ENCODE measurements at places on chromosomes 16 and 17. TPM values are rescaled to one million over a fixed set of nuclear protein-coding genes. Genes with fewer than 3 reads are reported as not detected.
A peak's percentile ranks its signal among the peaks of the same experiment; 100 is the strongest.

DNA sequence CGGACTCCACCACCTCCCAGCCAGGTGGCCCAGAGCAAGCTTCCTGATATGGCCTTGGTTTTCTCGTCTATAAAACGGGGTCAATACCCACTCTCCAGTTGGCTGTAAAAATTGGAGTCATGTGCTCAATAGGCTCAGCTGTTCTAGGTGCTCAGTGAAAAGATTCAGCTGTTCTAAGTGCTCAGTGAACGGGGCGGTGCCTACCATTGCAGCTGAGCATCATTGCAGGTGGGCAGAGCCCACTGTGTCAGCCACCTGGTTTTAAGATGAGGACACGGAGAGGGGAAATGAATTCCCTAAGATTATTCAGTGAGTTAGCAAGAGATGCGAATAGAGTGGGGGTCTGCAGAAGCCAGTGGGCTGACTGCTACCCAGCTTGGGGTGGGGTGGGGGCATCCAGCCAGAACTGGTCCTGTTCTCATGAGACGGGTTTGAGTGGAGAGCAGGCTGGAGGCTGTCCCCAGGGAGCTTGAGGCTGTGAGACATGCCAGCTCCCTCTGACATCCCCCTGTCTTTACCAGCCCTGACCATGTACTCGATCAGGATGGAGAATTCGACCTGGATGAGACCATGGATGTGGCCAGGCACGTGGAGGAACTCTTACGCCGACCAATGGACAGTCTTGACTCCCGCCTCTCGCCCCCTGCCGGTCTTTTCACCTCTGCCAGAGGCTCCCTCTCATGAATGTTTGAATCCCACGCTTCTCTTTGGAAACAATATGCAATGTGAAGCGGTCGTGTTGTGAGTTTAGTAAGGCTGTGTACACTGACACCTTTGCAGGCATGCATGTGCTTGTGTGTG is 21.9 kb downstream of the STAT5A start:
- DNase-seq, result no peak

DNA sequence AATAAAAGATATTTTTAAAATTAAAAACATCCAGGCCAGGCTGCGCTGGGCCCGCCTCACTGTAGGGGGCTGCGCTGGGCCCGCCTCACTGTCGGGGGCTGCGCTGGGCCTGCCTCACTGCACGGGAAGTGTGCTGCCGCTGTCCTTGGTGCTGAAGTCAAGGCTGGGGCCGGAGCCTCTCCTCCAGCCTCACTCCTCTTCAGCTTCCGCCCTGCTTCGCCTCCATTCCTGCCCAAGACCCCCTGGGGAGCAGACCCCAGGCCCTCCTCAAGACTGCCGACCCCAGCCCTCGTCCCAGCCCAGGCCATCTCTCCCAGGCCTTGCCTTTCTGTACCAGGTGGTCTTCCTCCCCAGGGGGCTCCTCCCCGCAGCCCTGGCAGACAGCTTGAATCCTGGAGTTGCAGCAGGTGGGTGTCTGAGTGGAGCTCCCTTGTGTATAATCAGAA is 26.2 kb downstream of the ENDOV start:
- DNase-seq, result peak; percentile 62

DNA sequence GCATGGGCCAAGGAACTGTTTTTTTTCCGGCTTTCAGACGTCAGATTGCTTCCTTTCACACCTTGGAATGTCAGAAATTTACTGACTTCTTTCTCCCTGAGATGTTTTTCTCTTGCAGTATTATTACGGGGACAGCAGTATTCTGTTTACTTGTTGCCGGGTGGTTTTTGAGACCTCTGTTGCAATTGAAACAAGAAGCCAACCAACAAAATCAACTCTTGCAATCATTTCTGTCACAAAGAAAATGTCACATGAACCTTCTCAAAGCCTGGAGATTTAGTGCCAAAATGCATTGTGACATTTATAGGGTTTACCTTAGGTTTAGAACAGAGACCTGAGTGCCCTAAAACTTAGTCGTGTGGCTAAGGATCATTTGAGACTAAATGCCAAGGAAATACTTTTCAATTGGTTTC is 174.3 kb downstream of the MAP2K6 start:
- no peak for DNase-seq

DNA sequence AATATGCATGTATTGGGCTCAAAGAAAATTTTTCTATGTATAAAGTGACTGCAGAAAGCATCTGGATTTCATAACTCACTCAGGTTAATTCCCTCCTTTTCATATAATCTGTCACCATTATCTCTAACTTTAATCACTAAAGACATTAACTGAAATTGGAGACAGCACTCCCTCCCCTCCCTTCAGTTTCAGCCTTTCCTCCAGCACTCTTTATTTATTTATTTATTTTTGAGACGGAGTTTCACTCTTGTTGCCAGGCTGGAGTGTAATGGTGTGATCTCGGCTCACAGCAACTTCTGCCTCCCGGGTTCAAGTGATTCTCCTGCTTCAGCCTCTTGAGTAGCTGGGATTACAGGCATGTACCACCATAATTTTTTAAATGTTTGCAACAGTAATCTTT is 43.1 kb downstream of the CDH8 start:
- no peak for DNase-seq

- no peak for DNase-seq
These were observed 47.4 kb upstream of the PSMD7 start for GRCh38 chr16:74249254-74249653.

GRCh38 chr16:89036776-89037175 is 56.9 kb upstream of the ACSF3 start:
- no peak for DNase-seq

The PEMT gene
- total RNA-seq, result 72.7 TPM

- no peak for DNase-seq
These were observed 193.4 kb downstream of the LGALS9B start for GRCh38 chr17:20273741-20274500.

The ZSCAN10 gene
- not detected for total RNA-seq
